ENCODE measurements at places on chromosomes 6 and 20. TPM values are rescaled to one million over a fixed set of nuclear protein-coding genes. Genes with fewer than 3 reads are reported as not detected.

- DNase-seq = peak; percentile 89
Measured at GRCh38 chr20:4476903-4477500, 244.7 kb upstream of the PRND start.

The CALHM4 gene
- total RNA-seq = not detected

DNA sequence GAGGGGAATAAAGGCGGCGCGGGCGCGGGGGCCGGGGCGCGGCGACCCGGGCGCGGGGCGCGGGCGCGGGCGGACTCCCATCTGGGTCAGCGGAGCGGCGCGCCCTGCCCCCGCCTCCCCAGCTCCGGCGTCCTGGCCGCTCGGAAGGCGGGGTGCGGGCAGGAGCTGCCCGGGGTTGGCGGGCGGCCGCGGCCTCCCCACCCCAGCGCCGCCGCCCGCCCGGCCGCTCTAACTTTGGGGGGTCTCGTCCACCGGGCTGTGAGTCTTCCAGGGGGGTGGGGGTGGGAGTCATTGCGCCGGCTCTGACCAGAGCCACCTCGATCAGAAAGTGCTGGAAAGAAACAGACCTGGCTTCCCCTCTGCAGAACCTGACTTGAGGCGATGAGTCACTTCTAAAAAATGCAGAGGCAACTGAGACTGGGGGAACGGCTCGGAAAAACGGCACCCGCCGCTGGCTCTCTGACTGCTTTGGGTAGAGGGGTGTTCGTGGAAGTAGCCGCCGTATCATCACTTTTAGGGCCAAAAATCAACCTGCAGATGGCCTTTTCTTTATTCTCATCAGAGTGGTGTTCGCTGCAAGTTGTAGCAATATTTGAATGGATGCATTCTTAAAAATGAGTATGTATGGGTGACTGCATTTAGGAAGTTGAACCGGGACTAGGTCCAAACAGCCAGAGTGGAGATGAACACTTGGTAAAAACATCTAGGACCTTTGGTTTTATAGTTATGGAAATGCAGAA lies 667 bp downstream of the CAP2 start:
- DNase-seq = peak; percentile 83

DNA sequence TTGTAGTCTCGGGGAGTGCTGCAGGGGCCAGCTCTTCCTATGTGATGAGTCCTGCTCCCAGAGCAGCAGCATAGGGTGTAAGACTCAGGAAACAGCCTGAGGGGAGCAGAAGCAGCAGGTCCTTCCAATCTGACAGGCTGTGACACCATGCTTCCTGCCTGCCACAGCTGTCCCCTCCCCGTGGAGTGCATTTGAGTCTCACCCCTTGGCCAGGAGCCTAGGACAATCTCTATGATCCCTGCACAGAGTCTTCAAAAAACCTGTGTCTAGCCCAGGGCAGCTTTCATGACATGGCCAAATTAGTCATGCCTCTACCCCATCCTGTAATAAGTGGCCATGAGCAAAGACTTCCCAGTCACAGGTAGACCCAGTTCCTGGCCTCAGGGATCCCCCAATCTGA lies 23.1 kb upstream of the LRFN2 start:
- DNase-seq = no peak

- no peak for DNase-seq
Measured at GRCh38 chr6:44169886-44170570, 11.4 kb downstream of the CAPN11 start.

DNA sequence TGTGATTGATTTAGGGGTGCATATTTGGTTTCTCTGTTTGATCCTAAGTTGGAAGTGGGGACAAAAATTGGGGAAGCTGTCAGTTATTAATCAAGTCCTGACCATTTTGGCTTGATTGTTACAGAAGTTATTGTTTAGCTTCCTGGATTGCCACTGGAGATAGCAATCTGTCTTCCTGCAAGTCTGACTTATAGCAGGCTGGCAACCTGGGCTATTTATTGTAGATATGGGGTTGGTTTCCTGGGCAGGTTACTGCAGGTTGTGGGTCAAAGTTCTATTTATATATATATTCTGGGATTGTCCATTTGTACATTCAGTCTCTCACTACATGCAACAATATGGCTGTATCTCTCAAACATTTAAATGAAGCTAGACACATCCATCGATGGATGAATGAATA lies 17.8 kb downstream of the KCNS1 start:
- DNase-seq = no peak

DNA sequence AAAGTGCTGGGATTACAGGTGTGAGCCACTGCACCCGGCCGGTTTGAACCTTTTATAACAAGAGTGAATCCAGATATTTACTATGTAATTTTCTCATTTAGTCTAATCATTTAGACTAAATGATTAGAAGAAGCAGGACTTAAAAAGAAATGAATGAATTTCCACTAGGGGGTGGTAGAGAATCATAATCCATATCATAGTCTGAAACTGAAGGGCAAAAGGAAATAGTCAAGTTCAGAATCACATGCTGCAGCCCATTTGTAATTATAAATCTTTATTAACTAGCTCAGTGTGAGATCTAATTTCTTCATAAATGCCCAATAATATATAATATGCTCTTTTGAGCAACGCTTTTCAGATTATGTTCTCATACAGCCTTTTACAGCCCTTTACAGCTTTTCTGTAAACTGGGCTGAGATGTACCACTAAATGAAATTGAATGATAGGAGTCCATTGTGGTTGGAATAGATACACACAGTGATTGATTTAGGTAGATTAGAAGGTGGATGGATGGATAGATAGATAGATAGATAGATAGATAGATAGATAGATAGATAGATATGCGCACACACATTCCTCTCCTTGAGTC lies 31.8 kb downstream of the PSMB9 start:
- DNase-seq = peak; percentile 73

The BPIFB1 gene
- total RNA-seq = not detected

DNA sequence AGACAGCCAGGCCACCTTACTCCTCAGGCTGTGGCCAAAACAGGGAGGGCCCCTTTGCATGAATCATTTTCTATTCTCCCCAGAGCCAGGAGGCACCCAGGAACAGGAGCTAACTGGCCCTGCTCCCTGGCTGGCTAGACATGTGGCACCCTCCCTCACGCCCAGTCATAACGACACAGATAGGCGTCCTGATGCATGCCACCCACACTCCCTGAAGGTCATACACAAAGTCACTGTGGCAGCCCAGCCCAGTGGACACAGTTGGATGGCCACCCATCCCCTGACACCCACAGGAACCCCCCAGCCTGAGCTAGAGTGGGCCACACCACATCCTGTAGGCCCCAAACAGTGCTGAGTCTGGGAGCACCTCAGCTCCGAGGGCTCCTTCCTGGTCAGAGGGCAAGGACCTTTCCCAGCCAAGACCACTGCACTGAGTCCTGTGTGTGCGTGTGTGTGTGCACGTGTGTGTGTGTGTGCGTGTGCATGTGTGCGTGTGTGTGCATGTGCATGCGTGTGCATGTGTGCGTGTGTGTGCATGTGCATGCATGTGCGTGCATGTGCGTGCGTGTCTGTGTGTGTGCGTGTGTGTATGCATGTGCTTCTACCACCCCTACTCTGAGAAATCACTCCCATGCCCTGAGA lies 21.6 kb downstream of the TFEB start:
- DNase-seq = no peak

- DNase-seq = no peak
Measured at GRCh38 chr6:161354276-161354840, 80.5 kb upstream of the AGPAT4 start.

The BHLHE23 gene
- not detected for total RNA-seq

The GPLD1 gene
- not detected for total RNA-seq

The ECT2L gene
- total RNA-seq = not detected

The RAB44 gene
- total RNA-seq = not detected

DNA sequence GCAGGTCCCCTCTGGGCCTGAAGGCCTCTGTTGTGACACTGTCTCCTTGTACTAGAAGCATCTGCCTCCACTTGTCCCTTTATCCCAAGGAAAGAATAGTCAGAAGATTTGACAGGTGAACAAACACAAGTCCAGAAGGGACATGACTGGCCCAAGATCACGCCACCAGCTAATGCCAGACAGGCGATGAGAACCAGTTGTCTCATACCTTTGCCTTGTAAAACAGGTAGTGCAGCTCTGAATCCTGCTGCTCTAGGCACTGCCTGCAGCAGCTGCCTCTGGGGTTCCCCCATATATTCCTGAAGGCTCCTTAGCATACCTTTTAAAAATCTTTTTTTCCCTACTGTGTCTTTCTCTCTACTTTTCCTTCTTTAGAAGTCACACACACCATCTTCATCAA lies 25.0 kb downstream of the SCAND1 start:
- DNase-seq = no peak

- DNase-seq = no peak
Measured at GRCh38 chr6:165820934-165821333, 157.9 kb upstream of the PDE10A start.

- DNase-seq = no peak
Measured at GRCh38 chr6:95185874-95186273, 391.5 kb upstream of the MANEA start.

DNA sequence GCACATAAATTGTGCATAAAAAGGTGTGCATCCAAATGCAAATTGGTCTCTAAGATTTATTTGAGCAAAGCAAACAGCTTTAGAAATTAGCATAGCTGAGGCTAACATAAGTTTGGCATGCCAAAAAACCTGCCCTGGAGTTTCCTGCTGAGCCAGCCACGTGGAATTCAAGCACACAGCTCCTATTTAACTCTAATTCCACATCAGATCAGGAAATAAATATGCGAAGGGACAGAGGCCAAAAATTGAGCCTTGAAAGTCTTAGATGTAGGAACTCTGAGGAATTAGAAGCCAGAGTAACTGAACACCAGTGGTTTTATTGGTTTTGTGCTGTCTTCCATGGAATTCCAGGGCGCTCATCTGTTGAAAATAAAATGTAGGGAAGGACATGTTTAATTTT lies 19.6 kb downstream of the SOBP start:
- DNase-seq = no peak

GRCh38 chr6:43268355-43268700 lies 25.0 kb downstream of the TTBK1 start:
- no peak for DNase-seq

The SMIM13 gene
- 13.1 TPM for total RNA-seq
